Brain pericyte (primary cell): ENCODE measurements at places on chromosomes 2 and 18.

- no peak for DNase-seq
Measured at GRCh38 chr2:54740333-54740732, 16.9 kb downstream of the EML6 start.

- no peak for DNase-seq
Measured at GRCh38 chr18:22846088-22846683, 86.9 kb upstream of the RBBP8 start.

GRCh38 chr2:226247289-226248275 lies 552.0 kb downstream of the IRS1 start:
- DNase-seq, result no peak

DNA sequence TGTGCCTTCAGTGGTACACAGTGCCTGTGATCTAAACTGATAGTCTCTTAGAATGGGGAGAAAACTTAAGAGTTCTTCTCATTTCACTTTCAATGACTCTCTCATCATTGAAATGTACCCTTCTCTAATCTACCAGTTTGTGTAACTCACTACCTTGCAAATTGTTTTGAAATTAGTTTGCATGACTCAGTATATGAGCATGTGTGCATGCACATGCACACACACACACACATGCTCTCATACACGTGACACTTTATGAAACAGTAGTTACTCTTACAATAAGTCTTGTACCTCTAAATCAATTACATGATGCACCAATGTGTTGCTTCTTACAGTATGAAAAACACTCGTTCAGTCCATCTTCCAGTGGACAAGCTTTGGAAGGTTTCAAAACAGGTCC lies 10.6 kb downstream of the LYPD6B start:
- DNase-seq, result no peak

- DNase-seq, result no peak
Measured at GRCh38 chr2:39491653-39492052, 54.6 kb upstream of the MAP4K3 start.
